CD4-positive, alpha-beta T cell (primary cell): ENCODE measurements at places on chromosomes 5 and 9.
A peak's percentile ranks its signal among the peaks of the same experiment; 100 is the strongest.

DNA sequence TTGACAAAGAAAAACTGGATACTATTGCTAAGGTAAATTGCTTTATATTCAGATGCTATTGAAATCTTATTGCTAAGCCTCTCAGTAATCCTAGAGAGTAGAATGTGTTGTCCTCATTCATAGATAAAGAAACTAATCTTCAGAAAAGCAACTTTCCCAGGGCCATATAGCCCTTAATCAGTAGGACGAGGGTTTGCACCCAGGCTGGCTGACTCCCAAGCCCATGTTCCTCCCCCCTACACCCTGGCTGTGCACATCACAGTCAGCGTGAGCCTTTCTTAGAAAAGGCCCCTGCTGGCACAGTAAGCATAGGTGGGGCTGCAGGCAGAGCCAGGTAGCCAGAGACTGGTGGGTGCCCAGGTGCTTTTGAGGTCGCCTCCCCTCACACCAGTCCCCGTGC lies 15.8 kb upstream of the GLIPR2 start:
- DNase-seq, result no peak

DNA sequence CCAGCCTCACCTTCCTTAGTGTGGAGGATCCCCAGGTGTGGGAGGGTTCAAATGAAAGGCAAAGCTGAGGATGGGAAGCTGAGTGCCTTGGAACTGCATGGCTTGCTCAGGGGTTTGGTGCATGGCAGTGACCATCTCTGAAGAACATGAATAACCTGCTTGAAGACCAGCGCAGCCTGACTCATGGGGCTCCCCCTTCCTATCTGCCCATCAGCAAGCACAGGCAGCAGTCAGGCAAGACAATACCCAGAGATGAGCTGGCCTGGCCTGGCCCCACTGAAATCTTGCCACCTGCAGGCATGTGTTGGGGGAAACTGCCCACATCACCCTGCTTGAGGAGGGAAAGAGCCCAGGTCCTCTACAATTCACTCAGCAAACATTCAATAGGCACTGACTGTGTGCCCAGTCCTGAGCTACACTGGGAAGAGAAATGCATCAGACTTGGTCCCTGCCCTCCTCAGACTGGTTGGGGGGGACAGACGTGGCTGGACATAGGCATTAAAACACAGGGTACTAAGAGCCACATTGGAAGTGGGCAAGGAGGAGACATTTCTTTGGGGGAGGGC lies 105.0 kb upstream of the ALDH1B1 start:
- DNase-seq, result no peak

- DNase-seq, result no peak
Measured at GRCh38 chr5:171162165-171162564, 146.9 kb upstream of the TLX3 start.

- no peak for DNase-seq
Measured at GRCh38 chr5:178442405-178443257, 147.6 kb downstream of the COL23A1 start.

DNA sequence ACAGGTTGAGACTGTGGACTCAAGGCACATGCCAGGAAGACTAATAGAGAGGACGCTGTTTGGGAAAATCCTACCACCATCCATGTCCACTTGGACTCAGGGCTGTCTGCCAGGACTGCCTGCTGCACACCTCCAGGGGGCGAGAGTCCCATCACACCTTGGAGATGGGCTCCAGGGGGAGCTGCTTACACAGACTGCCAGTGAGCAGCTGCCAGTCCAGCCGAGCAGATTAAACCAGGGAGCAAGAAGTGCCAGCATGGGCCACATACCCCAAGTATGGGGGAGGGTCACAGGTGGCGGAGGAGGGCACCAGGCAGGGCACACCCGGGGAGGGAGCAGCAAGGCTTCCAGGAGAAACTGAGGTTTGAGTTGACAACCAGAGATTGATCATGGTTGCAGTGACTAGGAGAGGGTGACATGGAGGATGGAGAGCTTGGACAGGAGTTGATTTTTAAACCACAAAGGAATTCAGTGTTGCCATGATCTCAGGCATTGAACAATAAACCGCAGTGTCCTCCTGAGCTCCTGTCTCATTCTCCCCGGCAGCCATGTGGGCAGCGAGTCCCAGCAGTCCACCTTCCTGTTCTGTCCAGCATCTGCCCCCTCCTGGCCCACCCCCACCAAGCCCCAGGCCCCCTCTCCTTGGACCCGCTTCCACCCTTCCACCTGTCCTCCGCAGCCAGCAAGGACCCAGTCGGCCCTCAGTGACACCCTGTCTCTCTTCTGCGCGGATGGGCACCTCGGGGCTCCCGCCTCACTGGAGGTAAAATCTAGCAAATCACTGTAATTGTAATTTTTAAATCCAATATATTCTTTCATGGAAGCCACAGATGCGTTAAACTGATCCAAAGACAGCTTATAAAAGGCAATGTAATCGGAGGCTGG lies 3.1 kb upstream of the VAV2 start:
- no peak for DNase-seq

DNA sequence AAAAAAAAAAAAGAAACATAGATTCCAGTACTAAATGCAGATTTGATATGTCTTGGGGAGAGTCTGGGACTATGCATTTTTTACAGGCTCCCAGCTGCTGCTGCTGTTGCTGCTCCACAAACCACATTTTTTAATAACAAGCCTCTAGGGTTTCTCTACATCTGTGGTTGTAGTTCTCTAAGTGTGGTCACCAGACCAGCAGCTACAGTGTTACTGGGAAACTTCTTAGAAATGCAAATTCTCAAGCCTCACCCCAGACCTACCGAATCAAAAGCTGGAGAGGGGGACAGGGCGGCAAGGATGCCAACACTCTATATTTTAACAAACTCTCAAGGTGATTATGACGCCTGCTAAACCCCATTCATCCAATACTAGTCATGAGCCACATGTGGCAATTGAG lies 293.4 kb upstream of the PTGER4 start:
- no peak for DNase-seq

GRCh38 chr9:136631038-136632000 lies 31.4 kb upstream of the EGFL7 start:
- peak; percentile 76 for DNase-seq

GRCh38 chr5:106691701-106692100 lies 979.0 kb downstream of the EFNA5 start:
- DNase-seq, result no peak

DNA sequence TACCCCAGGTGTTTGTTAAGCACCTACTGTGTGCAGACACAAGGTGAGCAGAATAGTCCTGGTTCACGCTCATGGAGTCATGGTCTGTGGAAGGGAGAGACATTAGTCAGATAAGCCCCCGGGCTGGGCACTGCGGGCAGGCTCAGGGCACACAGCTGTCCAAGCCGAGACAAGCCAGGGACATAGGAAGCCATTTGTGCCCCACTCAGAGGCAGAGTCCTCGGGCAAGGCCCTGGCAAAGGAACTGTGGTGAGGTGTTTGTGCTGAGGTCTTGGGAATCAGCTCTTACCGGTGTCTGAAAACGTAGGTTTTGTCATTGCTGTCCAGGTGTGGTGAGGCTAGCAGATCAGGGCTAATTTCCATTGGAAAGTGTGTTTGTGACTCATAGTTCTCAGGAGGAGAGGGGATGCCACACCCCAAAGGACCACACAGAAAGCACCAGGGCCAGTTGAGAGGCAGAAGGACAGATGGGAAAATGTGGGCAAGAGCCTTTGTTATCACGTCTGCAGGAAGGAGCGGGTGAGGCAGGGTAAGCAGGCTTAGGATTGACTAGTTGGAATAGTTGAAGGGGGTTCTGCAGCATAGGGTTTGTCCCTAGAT lies 46.1 kb upstream of the NEURL1B start:
- no peak for DNase-seq
